ENCODE measurements at places on chromosomes 12 and 14.

- DNase-seq, result no peak
Observed at GRCh38 chr12:62468397-62468796, 1.8 kb downstream of the MON2 start.

DNA sequence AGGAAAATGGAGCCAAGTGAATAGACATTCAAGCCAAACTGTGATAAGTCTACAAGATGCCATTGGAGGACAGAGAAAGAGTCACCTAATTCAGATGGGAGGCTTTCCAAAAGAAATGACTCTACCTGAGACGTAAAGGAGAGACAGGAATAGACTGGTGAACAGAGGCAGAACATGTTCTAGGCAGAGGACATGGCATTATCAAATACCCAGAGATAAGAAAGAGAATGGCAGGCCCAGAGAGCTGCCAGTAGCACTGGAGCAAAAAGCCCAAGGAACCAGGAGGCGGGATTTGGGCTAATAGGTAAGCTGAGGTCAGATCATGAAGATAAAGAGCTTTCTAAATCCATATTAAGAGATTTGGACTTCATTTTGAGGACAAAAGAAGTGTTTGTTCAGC, 207.1 kb downstream of the AKAP6 start:
- no peak for DNase-seq

GRCh38 chr12:89370421-89370831, 18.1 kb upstream of the DUSP6 start:
- DNase-seq, result no peak

- no peak for DNase-seq
Observed at GRCh38 chr12:104998423-104999346, 12.6 kb downstream of the NOPCHAP1 start.

- DNase-seq, result no peak
Observed at GRCh38 chr14:53509276-53510244, 356.4 kb upstream of the DDHD1 start.

- DNase-seq, result no peak
Observed at GRCh38 chr14:84225268-84225667, 1304.7 kb upstream of the FLRT2 start.

DNA sequence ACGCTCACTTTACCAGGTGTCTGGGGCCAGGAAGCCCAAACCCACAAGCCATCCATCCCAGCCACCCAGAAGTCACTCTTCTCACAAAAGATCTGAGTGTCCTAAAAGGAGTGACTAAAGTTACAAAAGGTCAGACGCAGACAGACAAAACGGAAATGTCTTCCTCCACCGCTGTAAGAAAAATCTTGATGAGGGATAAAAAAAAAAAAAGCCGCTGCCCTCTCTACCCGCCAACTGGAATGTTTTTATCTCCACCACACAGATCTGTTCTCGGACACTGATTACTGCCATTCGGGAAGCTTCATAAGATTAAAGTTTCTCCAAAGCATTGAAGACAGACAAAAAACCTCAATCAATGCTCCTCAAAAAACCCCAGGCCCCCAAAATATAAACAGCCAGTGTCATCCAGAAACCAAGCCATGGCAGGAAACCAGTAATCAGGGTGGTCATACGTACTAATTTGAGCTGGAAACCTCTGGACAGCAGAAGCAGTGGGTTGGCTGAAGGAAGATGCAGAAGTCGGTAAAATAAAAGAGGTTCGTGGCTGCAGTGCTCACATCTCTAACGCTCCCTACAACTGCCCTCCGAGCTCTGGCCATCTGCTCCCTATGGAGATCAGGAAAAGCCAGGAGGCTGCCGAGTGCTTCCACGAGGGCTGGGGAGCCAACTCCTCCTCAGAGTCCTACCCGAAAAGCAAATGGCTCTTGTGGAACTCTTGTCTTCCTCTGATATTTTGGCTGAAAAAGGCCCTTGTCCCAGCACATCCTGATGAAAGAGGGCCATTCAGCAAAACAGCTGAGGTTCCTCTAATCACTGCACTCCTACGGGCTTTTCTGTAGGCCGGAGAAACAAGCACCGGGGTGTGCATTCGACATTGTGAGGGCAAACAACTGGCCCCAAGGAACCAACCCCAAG, 30.3 kb downstream of the SSH1 start:
- no peak for DNase-seq

Measured in activated naive CD4-positive, alpha-beta T cell treated with anti-CD3 and anti-CD28 coated beads, Interleukin-2, amount 50 U/mL, for 72 hours (primary cell).